Astrocyte (in vitro differentiated cells and primary cell): ENCODE measurements at places on chromosomes 5 and 9.
A peak's percentile ranks its signal among the peaks of the same experiment; 100 is the strongest.

GRCh38 chr5:98753507-98753906 is 20.0 kb upstream of the RGMB start:
- no peak for DNase-seq

DNA sequence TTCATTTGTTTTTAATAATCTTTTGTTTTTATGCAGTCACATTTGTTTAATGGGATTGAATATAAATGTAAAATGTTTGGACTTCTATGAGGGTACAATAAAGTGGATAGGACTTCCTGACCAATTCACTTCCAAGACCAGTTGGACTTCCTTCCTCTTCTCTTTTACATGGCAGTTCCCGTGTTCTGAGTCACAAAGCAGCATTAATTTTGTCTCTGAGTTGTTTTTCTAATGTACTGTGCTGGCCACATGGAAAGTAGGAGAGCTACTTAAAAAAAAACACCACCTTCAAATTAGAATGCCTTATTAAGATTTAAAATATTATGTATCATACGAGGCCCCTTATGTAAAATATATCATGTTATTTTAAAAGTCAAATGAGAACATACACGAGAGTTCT is 87.3 kb downstream of the CCDC171 start:
- no peak for DNase-seq

DNA sequence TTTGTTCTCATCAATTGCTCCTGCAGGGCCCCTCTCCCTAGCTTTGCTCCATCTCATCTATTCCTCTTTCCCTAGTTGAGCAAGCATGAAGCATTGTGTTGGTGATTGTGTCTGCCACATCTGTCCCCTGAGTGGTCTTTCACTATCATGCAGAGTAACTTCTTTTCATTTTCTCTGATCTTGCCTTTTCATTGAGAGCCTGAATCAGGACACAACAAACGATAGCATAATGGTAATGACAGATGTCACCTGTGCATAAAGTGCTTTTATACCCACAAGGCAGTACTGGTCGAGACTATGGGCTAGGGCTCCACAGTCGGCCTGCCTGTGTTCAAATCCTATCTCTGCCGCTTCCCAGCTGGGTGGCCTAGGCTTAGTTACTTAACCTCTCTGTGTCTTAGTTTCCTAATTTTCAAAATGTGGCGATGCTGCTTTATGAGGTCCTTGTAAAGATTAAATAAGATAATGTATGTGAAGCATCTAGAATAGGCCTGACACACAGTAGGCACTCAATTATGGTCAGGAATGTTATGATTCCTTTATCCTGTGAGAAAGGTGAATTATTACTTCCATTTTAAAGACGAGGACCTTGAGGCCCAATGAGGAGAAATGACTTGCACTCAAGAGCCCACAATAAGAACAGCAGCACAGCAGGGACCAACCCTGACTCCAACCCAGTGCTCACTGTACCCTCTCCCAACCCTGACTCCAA is 137.1 kb upstream of the ZNF618 start:
- DNase-seq = no peak

- DNase-seq = no peak
Measured at GRCh38 chr9:31486630-31487029, 897.8 kb upstream of the ACO1 start.

- DNase-seq = peak; percentile 54
Measured at GRCh38 chr5:37918424-37918823, 78.6 kb upstream of the GDNF start.

GRCh38 chr5:89069591-89069990 is 186.6 kb upstream of the MEF2C start:
- DNase-seq = no peak

DNA sequence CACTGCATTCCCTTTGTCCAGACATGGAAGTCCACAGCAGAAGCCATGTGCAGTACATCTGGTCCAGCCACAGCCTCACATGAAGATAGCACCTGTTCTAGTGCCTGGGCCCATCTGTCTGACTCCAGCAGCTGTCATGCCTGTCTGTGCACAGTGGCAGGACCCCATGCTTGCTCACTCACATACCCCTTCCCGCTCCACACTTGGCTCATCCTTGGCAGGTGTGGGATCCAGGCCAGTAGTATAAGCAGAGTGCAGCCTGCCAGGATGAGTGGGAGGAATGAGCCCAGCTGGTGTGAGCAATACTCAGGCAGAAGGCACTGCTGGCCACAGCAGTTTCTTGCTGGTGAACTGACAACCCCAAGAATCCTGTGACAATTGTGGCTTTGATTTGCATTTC is 168.0 kb downstream of the PRDM9 start:
- no peak for DNase-seq

DNA sequence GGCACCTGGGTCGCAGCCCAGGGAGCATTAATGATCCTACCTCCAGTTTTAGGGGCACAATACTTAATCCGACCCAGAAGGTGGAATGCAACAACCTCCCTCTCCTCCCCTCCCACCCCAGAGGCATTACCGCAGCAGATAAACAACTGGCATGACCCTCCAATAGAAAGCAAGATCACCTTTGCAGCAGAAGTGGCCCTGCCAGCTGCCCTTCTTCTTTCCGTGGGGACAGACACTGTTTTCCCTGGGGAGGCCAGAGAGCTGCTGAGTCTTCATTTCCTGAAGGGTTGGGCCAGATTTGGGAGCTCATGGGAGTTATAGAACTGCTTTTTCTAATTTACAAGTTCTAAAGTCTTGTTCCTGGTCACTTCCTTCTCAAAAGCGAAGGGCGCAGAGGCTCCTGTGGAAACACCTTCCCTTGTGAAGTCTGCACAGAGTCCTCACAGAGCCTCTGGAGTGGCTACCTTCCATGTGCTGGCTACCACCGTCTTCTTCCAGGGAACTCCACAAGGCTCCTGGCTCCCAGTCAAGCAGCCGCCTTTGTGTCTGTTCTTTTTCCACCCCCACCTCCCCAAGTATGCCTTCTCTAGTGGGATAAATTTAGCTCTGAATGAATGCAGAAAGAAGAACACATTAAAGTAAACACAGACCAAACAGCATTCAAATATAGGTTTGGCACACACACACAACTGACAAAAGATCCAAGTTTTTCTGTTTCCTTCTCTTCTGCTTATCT is 8.0 kb upstream of the PALM2AKAP2 start:
- DNase-seq = peak; percentile 75

- DNase-seq = peak; percentile 75
Measured at GRCh38 chr5:177327539-177328522, 16.1 kb upstream of the MXD3 start.

DNA sequence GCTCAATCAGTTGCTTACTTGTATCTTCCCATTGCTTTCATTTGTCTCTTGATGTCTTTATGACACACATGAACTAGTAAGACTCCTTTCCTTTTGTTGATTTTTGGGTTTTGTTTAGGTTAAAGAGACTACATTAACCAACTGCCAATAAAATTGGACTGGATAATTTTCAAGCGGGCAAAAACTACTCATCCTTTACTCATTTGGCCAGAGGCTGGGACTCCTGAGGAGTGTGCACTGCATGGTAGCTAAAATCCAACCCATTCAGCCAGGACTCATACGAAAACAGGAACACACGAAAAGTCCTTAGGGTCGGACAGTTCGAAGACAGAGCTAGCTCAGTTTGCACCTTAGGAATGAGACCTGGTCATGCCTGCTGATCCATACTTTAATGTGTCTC is 6.0 kb downstream of the SLC46A2 start:
- no peak for DNase-seq

DNA sequence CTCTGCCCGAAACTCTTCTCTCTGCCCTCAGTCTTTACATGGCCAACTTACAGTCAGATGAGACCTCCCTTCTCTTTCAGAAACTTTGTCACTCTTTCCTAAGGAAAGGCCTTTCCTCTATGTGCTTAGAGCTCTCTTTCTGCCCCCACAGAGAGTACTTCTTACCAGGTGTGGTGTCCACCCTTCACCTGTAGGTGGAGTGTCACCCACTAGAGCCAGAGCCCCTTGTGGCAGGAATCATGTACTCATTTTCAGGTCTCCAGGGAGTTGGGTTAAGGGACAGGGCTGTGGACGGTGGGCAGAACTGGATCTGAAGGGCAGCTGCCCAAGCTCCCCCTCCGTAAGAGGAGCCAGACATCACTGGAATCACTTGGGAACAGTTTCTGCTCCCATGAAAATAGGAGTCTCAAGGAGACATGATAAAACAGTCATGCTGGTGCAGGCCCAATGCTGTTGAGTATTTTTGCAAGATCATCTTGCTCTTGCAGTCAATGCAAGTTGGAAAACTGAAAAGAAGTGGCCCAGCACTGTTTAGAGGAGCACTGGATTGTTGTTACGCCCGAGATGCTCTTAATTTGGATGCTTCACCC is 436.7 kb downstream of the ZSWIM6 start:
- DNase-seq = no peak

- DNase-seq = no peak
Measured at GRCh38 chr9:130144703-130145102, 27.5 kb upstream of the NCS1 start.

- peak; percentile 76 for DNase-seq
Measured at GRCh38 chr9:127318651-127319167, 54.1 kb downstream of the GARNL3 start.

DNA sequence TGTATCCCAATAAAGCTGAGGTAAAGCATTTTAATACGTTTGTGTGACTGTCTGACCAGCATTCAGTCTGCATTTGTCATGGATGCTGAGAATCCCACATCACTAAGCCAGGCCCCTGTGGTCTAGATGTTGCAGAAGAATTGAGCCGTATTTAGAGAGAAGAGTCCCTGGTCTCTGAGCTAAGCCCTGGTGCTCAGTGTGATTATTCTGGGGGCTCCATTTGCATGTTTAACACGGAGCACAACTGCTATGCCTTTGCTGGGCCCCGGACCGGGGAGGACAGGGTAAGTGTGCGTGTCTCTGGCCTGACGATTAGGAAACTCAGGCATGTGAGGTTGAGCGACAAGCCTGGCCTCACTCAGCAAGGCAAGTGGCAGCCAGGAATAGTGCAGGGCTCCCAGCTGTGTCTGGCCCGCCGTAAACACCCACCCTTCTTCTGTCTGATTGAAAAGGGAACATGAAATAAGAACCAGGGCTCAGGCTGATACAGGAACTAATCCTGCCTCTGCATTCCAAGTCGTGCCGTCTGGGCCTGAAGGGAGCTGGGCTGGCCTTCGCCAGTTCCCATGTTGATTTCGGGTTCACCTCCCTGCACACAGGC is 22.3 kb downstream of the FAM78A start:
- DNase-seq = peak; percentile 61

GRCh38 chr9:71796100-71796767 is 27.9 kb upstream of the CEMIP2 start:
- no peak for DNase-seq

GRCh38 chr9:105065098-105066088 is 137.4 kb upstream of the ABCA1 start:
- no peak for DNase-seq

- peak; percentile 30 for DNase-seq
Measured at GRCh38 chr5:147188200-147189108, 46.4 kb upstream of the STK32A start.

DNA sequence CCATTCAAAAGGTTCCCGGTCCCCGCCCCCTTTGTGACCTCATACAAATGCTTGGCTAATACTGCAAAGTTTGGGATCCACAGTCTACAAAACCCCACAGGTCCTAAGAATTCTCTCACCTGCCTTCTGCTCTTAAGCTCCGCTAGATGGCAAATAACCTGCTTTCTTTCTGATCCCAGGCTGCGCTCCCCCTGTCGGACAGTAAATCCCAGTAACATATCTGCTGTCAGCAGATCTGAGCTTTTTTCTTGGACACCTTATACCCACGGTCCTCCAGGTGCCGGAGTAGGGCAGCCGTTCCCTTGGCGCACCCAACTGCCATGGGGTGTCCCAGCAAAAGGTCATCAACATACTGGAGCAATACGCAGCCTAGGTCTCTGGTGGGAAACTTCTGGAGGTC is 39.0 kb upstream of the PPP1R26 start:
- DNase-seq = no peak

GRCh38 chr5:147968855-147969254 is 62.5 kb upstream of the C5orf46 start:
- DNase-seq = peak; percentile 42

DNA sequence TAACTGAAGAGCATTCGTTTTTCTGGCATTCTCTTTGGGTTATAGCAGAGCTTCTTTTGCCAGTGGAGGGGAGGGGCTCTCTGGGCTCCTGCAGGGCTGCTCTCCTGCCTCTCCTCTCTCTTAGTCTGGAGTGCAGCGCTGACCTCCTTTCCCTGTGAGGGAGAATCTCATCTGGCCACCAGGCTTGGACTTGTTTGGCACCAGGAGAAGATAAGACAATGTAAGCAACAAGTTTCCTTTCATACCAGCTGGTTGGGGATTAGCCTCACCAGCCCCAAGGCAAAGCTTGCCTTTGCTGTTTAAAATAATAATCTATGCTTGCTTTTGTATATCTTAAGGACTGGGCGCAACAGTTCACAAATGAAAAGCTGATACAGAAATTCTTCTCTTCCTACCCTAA is 196.4 kb downstream of the TLE4 start:
- DNase-seq = no peak

- DNase-seq = no peak
Measured at GRCh38 chr9:13728131-13728530, 448.6 kb upstream of the MPDZ start.

GRCh38 chr9:2085716-2086115 is 70.6 kb downstream of the SMARCA2 start:
- DNase-seq = peak; percentile 42

DNA sequence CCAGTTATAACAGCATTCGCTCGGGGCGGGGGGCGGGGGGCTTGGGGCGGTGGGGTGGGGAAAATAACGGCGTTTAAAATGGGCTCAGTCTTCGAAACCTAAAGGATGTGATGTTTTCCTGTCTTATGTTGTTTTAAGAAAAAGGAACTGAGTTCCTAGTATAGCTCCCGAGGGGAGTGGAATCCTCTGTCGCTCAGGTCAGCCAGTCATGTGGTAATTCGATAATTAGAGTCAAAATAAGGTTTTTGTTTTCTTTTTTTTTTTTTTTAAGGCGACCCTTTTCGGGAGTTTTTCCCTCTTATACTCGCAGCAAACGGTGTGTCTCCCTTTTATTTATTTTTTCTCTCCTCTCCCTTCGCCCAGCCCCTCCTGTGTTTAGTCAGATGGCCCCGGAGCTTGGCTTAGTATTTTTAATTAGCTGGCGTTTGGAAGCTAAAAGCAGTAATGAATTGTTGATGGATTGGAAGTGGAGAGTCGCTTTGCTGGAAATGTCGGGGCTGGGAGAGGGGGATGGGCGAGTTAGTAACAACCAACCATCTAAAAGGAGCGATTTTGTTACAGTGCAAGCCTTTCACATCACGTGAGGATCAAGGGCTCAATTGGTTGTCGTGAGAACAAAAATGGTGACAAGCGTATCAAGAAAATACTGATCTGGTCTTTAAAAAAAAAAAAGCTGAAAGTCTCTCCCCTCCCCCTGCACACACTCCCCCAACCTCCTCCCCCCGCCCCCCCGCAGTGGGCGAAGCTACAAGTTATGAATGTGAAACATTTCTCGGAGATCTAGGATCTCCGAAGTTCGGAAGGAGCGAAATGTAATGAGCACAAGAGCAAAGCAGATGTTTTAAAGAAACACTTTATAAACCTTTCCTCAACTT is 714 bp upstream of the ZNF608 start:
- peak; percentile 91 for DNase-seq
